ENCODE measurements at places on chromosomes 11 and 22.

DNA sequence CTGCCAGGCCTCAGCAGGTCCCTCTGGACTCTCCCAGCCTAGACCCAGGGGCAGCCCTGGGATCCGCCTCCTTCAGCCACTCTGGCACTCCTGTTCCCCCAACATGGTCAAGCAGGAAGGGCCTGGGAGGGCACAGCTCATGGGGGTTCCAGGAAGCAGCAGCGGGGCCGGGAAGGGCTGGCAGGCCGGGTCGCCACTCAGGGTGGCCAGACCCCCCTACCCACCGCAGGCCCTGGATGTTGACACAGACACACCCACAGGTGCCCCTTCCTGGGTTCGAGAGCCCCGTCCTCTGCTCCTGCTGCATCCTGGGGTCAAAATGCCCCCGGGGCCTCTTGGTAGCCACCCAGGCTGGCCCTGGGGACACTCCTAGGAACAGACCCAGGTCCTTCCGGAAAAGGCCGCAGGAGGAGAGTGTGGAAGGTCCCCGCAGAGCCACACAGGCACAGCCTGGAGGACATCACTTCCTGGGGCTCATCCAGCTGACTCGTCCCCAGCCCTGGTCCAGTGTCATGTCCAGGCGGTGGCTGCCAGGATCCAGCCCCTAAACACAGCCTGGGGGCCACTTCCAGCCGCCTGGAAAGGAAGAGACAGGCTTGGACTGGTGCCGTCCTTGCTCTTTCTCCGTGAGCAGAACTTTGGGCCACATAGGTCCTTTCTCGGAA is 6.8 kb upstream of the PIM3 start:
- no peak for DNase-seq

DNA sequence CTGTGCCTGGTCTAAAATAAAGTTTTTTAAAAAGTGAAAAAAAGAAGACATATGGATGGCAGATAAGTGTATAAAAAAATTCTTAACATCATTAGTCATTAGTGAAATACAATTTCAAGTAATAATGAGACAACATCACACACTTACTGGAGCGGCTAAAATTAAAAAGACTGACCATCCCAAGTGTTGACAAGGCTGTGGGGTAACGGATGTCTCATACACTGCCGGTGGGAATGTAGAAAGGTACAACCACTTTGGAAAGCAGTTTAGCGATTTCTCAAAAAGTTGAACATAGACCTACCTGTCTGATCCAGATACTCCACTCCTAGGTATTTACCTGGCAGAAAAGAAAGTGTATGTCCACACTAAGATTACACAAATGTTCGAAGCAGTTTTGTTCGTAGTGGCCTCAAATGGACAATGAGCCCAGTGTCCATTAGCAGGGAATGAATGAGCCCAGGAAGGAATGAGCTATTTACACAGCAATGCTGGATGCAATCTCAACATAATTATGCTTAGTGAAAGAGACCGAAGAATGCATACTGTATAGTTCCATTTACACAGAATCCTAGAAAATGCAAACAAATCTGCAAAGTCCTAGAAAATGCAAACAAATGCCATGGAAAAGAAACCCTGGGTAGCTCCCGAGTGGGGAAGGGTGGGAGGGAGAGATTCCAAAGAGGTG is 6.7 kb upstream of the MUC2 start:
- DNase-seq, result no peak

- no peak for DNase-seq
Measured at GRCh38 chr22:48207919-48208535, 1445.6 kb downstream of the TBC1D22A start.

DNA sequence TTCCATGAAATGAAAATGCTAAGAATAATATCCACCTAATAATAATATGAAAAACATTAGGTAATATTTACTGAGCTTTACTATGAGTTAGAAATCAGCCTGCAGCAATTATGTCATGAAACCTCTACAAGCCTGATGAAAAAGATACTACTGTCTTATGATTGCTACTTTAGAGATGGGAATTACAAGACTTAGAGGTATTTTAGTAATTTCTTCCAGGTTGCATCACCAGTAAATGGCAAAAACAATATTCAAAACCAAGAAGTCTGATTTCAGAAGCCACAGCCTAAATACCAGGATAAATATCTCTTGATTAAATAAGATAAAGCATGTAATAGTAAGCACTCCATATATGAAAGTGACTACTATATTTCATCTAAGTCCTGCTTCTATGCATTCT is 13.8 kb downstream of the OR5B21 start:
- no peak for DNase-seq

GRCh38 chr11:60743058-60743457 is 13.6 kb upstream of the MS4A15 start:
- DNase-seq, result no peak

GRCh38 chr22:45210577-45210976 is 30.1 kb downstream of the KIAA0930 start:
- no peak for DNase-seq

DNA sequence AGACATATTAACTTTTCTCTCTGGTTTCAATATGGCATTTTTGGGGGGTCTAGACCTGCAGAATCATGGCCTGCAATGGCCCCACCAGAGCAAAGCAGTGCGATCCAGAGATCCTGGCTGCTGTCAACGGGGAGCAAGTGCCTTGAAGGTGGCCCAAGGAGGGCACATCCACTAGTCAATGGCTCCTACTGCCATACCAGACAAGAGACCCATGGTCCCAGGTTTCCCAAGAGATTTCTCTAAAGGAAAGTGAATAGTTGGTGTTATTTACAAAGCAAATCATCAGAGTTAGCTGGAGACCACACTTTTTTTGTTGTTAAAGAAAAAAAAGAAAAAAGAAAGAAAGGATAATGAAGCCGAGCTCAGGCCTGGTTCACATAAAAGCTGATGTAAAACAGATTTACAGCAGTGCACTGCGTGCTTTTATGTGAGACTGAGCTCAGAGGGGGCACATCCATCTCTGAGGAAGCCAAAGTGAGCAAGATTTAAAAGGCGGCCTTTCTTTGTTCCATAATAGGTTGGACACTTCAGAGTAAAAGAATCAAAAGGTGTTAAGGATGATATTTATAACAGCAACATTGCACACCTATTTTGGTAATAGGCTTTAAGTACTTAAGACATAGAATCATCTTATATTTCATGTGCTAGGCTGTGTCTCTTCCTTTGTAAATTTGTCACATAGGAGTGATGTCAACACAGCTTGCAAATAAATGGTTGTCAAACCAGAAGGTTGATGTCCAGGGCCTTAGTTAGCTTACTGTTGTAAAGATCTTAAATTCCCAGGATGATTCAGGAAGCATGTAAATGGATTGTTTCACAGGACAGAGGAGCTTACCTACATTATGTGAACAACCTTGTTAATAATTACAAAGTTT is 201.3 kb upstream of the NTM start:
- DNase-seq, result no peak

Measured in neuronal stem cell (in vitro differentiated cells).